WTC11 (cell line): ENCODE measurements at places on chromosomes 4 and X.

- no peak for DNase-seq
These were observed 44.1 kb upstream of the SH3RF1 start for GRCh38 chr4:169314906-169315305.

GRCh38 chr4:112003231-112003907, 141.9 kb upstream of the FAM241A start:
- no peak for DNase-seq

GRCh38 chr4:112765317-112765974, 128.5 kb downstream of the LARP7 start:
- DNase-seq = no peak

GRCh38 chrX:30308263-30309138, 689 bp downstream of the NR0B1 start:
- DNase-seq = peak; percentile 42

- DNase-seq = no peak
These were observed 557.6 kb upstream of the DIPK2B start for GRCh38 chrX:45758319-45758718.

- DNase-seq = no peak
These were observed 343.7 kb downstream of the ARAP2 start for GRCh38 chr4:35900286-35901243.

GRCh38 chr4:157459785-157460184, 239.3 kb downstream of the GRIA2 start:
- DNase-seq = no peak

DNA sequence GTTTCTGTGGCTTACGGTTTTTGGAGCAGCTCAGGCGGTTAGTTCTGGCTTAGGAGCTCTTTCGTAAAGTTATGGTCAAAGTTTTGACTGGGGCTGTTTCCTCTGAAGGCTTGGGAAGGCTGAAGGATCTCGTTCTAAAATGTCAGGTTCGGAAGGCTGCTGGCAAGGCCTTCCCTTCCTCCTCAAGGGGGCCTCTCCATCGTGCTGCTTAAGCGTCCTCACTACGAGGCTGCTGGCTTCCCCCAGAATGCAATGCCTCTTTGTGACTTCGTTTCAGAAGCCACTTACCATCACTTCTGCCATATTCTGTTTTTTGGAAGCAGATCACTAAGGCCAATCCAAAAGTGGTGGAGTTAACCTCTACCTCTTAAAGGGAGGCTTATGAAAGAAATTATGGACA, 1196.4 kb upstream of the TENM3 start:
- DNase-seq = peak; percentile 26

DNA sequence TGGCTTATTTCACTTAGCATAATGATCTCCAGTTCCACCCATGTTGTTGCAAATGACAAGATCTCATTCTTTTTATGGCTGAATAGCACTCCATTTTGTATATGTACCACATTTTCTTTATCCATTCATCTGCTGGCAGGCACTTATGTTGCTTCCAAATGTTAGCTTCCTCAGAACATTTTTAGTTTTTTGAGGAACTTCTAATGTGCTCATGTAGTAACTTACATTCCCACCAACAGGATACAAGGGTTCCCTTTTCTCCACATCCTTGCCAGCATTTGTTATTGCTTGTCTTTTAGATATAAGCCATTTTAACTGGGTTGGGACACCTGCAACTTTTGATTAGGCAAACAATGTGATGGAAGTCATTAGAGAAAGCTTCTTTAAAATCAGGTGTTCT, 454.2 kb downstream of the NLGN4X start:
- DNase-seq = no peak

DNA sequence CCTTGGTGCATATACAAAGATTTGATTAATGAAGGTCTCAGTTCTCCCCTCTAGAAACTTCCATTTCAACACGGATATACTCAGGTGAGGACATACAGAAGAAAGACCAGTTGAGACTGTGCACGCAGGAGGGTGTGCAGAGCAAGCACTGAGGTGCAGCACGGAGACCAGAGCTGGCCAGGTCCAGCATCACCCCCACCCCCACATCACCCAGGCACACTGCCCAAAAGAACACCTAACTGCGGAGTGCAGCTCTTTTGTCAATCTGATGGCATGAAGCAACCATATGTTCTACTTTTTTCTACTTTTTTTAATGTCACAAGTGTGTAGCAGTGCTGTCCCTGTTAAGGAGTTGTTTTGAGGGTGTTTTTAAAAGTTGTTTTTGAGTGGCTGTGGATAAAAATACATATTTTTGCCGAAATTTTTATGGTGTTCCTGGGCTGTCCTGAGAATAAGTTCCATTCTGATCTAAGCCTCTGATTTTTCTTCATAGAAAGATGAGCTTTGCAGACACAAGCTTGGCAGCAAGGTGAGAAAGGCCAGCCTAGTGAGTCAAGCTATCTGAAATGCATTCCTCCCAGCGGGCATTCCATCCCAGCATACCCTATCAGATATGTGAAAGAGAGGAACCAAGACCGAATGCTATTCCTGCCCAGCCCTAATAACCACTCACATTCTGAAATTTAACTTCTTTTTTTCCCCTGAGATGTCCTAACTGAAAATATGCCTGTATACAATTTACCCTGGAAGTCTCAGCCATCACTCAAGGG, 173.7 kb downstream of the PTTG2 start:
- no peak for DNase-seq

- DNase-seq = no peak
These were observed 115.5 kb downstream of the FNIP2 start for GRCh38 chr4:158884280-158884679.

GRCh38 chrX:101252634-101253033, 33.0 kb downstream of the DRP2 start:
- no peak for DNase-seq

DNA sequence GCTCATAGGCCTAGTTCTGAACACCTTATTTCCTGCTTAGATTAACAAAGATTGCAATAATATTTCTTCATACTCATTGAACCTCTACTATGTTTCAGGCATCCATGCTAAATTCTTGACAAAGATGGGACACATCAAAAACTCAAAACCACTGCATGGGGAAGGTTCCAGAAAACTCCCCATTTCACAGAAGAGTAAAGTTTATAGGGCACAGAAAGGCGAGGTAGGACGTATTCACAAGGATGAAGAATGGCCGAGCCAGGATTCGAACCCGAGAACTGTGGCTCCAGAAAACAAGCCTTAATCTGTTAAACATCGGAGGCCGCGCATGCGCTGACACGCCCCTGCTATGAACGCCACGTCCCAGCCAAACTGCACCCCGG, 688 bp downstream of the UXT start:
- no peak for DNase-seq

DNA sequence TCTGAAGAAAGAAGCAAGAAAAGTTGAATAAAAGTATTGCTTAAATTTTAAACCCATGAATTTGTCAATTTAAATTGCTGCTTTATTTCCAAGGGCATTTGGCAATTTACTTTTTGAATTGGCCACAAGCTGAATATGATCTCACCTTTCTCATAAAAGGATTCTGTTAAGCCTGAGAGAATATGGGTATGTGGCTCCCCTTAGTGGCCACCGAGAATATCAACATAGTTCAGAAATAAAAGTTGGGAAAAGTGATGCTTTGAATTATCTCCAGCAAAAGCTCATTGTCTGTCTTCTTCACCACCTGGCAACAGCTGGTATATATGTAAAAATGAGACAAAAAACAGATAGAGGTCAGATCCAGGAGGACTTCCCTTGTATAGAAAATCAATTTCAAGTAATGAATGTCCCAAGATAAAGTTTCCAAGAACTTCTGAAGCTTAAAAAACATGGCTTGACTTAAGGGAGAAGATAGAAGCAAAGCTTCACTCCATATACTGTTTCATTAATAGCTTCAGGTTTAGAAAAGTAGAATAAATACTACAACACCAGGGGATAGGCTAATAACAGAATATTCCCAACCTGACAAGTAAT, 290.7 kb upstream of the FAM241A start:
- DNase-seq = no peak

DNA sequence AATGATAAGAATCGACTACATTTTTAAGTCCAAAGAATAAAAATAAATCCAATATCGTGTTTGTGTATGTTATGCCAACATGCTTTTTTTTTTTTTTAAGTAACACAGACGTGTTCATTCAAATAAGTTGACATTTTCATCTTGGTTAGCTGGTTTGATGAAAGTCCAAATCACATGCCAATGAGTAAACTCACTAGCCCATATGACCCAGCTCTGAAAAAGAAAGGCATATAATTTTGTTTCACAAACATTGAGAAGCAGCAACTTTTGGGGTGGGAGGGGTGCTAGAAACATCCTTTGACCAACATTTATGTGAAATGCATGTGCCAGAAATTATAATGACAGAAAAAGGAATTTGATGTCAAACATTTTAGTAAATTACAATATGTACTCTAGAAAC, 61.6 kb upstream of the SPP1 start:
- DNase-seq = no peak

DNA sequence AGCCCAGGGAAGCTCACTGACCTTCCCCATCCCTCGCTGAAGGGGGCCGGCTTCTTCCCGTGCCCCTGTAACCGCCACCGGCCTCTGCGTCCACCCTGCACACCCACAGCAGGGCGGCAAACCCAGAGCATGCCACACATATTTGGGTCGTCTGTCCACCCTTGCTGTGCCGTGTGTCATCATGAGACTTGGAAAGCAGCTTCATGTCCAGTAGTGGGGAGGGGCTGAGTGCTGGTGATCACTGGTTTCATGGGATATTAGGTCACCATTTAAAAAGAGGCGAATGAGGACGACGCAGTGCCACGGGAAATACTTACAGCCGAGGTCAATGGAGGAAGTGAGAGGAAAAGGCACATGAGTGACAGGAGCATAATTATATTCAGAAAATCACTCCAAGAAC, 74.8 kb downstream of the HTRA3 start:
- no peak for DNase-seq

- DNase-seq = no peak
These were observed 44.8 kb upstream of the CLNK start for GRCh38 chr4:10729366-10729765.

- no peak for DNase-seq
These were observed 48.3 kb downstream of the RAI2 start for GRCh38 chrX:17812763-17813162.

DNA sequence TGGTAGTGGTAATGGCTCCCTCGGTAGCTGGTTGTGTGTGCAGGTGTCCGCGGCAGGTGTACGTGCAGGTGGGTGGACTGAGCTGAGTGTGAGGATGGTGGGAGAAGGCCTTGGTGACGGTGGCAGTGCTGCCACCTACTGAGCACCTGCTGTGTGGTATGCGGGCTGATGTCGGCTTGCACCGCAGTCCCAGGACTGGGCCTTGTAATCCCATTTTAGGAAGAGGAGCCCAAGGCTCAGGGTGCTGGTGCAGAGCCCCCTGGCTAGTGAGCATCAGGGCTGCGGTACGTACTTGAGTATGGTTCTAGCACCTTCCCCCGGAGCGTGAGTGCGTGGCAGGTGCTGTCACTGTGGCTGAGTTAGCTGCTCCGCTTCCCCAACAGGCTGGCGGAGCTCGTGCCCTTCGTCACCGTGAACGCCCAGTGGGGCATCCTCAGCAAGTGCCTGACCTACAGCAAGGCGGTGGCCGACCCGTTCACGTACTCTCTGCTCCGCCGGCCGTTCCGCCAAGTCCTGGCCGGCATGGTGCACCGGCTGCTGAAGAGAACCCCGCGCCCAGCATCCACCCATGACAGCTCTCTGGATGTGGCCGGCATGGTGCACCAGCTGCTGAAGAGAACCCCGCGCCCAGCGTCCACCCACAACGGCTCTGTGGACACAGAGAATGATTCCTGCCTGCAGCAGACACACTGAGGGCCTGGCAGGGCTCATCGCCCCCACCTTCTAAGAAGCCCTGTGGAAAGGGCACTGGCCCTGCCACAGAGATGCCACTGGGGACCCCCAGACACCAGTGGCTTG, 5.7 kb upstream of the CPZ start:
- DNase-seq = peak; percentile 11

DNA sequence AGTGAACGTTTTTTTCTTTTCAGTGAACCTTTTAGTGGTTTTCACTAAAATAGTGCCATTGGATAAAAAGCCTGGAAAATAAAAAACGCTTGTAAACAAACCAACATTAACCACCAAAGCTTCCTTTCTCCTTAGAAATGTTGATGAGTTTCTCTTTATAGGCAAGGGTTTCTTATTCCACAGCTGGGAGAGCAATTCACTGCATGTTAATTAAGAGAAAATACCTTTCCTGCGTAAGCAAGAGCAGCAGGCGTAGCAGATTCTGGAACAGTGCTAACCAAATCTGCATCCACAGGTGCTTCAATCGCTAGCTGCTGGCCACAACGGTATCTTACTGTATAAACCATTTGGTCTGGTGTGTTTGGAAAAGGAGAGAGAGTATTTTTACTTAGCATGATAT, 13.3 kb upstream of the AASDH start:
- peak; percentile 31 for DNase-seq

DNA sequence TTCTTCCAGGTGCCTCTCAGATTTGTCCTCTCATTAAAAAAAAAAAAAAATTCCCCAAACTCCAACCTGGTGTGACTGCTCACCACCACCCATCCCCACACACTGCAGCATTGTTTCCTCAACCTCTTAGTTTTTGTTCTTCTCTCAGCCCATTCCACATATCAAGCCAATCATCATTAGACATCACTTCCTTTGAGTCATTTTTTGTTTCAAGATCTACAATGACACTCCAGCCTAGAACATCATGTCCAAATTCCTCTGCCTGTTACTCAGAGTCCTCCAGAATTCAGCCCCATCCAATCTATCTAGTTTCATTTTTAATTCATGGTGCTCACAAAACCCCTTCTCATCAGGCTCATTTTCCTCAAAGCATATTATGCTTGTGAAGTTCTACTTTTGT, 262.5 kb upstream of the TEX13A start:
- DNase-seq = no peak

- no peak for DNase-seq
These were observed 179.5 kb upstream of the GATB start for GRCh38 chr4:151940291-151940690.
